Foreskin keratinocyte (primary cell): ENCODE measurements at places on chromosomes 2 and 18.
A peak's percentile ranks its signal among the peaks of the same experiment; 100 is the strongest.

- DNase-seq = no peak
These were observed 236.8 kb downstream of the SETBP1 start for GRCh38 chr18:44917216-44918141.

DNA sequence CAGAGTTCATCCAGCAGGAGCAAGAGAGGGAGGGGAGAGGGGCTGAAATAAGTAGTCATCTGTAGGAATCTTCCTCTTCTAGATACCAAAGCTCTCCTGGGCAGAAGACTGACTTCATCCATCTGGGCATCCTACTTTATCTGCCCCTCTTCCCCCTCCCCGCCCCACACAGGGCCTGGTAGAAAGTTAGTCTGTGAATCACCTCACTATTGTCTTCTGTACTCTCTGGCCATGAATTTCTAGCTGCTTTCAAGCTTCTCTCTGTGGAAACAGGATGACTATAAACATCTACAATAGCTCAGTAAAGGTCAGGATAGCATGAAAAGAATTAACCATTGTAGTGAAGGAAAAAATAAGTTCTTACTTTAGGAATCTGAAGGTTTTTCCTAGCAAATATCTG, 47.7 kb upstream of the RNU4ATAC start:
- peak; percentile 62 for DNase-seq

GRCh38 chr2:18800240-18800971, 211.0 kb upstream of the NT5C1B start:
- no peak for DNase-seq

- DNase-seq = peak; percentile 38
These were observed 26.1 kb downstream of the SLC39A10 start for GRCh38 chr2:195683174-195683573.

- DNase-seq = no peak
These were observed 117.7 kb downstream of the ZAP70 start for GRCh38 chr2:97831121-97831520.

GRCh38 chr2:120954939-120955338, 219.3 kb downstream of the GLI2 start:
- DNase-seq = no peak

DNA sequence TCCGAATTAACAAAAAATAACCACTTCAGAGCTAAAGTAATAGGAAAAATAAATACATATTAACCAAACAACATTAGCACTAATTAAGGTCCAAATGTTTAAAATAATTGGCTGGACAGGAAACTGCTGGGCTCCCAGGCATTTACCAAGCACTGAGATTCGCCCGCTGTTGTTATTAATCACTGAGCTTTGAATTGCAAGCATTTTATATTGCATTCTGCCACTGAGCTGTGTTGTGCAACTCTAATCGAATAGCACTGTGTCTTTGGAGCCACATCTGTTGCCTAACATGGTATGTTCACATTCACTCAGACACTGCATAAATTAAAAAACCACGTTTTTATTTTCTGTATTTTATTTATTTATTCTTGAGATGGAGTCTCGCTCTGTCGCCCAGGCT, 88.9 kb downstream of the SOWAHC start:
- DNase-seq = peak; percentile 44
